Endothelial cell (in vitro differentiated cells): ENCODE measurements at places on chromosomes 12 and 14.

DNA sequence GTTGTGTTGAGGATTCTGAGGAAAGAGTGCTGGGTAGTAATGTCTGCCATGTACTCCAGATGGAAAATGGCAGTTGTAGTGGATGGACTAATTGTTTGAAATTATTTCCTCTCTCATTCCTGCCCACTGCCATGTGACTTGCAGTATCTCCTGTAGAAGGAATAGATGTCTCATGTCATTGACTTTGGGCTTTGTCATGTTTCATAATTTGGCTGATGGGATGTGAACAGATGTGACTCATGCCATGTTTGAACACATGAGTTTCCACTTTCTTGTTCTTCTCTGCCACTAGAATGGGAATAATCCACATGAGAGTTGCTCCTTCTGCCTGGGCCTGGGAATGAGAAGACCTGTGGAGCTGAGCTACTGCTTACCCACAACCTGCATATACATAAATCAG, 2.4 kb upstream of the CALCOCO1 start:
- no peak overlapping the region for H3K27ac ChIP-seq
- H3K36me3 ChIP-seq, result peaks cover 5% of the 10 kb centered on the region
- no peak overlapping the region for H3K4me3 ChIP-seq
- peaks cover 32% of the 10 kb centered on the region for H3K4me1 ChIP-seq

- no peak overlapping the region for H3K27ac ChIP-seq
- peaks cover 3% of the 10 kb centered on the region for H3K36me3 ChIP-seq
- peaks cover 33% of the 10 kb centered on the region for H3K4me1 ChIP-seq
- no peak overlapping the region for H3K4me3 ChIP-seq
- peaks cover 8% of the 10 kb centered on the region for H3K27me3 ChIP-seq
Measured at GRCh38 chr14:89270439-89271227, 146.4 kb downstream of the FOXN3 start.

DNA sequence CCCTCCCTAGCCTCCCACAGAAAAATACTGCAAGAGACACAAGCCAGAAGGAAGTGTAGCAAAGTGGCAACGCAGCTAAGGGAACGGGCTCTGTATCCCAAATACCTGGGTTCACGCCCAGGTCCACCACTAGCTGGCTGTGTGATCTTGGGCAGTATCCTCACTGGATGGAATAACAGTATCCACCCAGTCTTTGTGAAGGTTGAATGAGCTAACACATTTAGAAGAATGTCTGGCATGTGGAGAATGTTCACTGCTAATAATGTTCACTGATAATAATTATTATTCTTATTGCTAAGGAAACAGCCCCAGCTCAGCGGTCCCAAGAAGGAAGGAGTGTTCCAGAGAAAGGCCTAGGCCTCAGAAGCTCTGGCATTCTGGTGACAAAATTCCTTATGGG, 70.9 kb downstream of the VWF start:
- no peaks in the 10 kb centered on the region for H3K27me3 ChIP-seq
- H3K4me1 ChIP-seq, result peaks cover 2% of the 10 kb centered on the region
- H3K4me3 ChIP-seq, result no peak overlapping the region
- peaks cover 4% of the 10 kb centered on the region for H3K36me3 ChIP-seq
- DNase-seq, result no peak

DNA sequence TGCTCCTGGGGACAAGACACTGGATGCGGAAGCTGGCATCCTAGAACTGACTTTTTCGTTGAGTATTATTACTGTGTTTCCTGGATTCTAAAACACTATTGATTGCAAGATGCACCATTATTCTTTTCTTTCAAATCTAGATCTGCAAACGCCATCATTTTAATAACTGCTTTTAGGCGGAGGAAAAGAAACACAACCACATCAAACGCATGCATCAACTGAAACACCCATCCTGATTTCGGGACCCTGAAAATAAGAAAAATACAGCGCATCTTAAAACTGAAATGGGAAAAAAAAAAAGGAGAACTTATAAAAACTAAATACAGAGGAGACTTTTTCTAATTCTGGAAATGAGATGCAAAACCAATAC, 103.7 kb upstream of the MAX start:
- H3K4me3 ChIP-seq, result no peak overlapping the region
- H3K27me3 ChIP-seq, result peaks cover 3% of the 10 kb centered on the region
- no peak for DNase-seq

DNA sequence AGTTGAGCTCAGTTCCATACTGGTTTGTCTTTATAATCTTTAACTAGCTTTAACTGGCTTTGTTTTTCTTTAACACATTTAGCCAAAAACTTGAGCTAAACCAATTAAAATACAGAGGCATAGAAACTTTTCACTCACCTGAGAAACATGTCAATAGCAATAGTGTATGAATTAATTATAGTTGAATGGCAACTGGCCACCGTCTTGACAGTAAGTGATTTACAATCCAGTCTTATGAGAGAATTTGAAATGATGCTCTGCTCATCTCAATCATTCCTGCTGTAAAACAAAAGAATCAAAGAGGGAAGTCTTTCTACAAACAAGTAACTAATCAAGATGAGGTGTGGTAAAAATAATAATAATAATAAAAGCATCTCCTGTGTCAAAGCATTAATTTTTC, 86.6 kb upstream of the AMIGO2 start:
- peaks cover 7% of the 10 kb centered on the region for H3K36me3 ChIP-seq
- no peak for DNase-seq
- H3K4me1 ChIP-seq, result peaks cover 2% of the 10 kb centered on the region
- no peak overlapping the region for H3K4me3 ChIP-seq
- H3K27me3 ChIP-seq, result no peaks in the 10 kb centered on the region

GRCh38 chr12:7542046-7542445, 38.5 kb upstream of the CD163 start:
- H3K4me1 ChIP-seq, result no peaks in the 10 kb centered on the region
- no peak overlapping the region for H3K4me3 ChIP-seq
- no peaks in the 10 kb centered on the region for H3K36me3 ChIP-seq

- H3K27ac ChIP-seq, result no peak within 1 kb of the TSS
- no peak within 1 kb of the TSS for H3K4me3 ChIP-seq
Measured at GRCh38 chr12:8156845-8157244, at the start of gene ZNF705A. ZNF705A (plus strand) TSS chr12:8157015; CDS start chr12:8172626, 15,611 bp downstream.

GRCh38 chr14:54649056-54649455, 82.1 kb downstream of the SAMD4A start:
- H3K4me3 ChIP-seq, result no peak overlapping the region
- peaks cover 12% of the 10 kb centered on the region for H3K27me3 ChIP-seq
- DNase-seq, result no peak
- H3K36me3 ChIP-seq, result no peaks in the 10 kb centered on the region
- peaks cover 28% of the 10 kb centered on the region for H3K4me1 ChIP-seq

GRCh38 chr12:6551063-6551461, 4.8 kb downstream of the IFFO1 start:
- no peak for DNase-seq
- peaks cover 20% of the 10 kb centered on the region for H3K27me3 ChIP-seq
- no peak overlapping the region for H3K4me3 ChIP-seq

- peaks cover 3% of the 10 kb centered on the region for H3K27me3 ChIP-seq
- peaks cover 7% of the 10 kb centered on the region for H3K4me1 ChIP-seq
- H3K4me3 ChIP-seq, result no peak overlapping the region
- DNase-seq, result no peak
Measured at GRCh38 chr14:28121512-28122297, 644.9 kb upstream of the FOXG1 start.

DNA sequence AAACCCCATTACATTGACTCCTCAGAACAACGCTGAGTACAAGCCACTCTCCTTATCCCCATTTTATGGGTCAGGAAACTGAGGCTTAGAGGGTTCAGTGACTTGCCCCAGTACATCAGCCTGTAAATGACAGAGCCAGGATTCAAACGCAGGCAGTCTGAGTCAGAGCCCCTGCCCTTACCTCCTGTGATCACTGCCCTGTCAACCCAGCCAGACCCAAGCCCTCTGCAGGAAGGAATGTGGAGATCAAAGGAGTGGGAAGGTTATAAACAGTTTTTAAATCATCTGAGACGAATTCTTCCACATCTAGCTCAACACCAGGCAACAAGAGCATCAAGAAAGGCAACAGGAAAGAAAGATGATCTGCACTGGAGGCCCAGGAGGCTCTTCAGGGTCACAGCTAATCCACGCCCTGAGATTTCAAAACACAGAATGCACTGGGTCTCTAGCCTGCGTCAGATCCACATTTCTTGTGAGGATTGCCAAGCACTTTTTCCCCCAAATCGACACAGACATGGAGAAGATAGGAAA, 38.5 kb downstream of the SPTB start:
- H3K36me3 ChIP-seq, result no peaks in the 10 kb centered on the region
- H3K27me3 ChIP-seq, result peaks cover 3% of the 10 kb centered on the region
- peaks cover 4% of the 10 kb centered on the region for H3K4me1 ChIP-seq
- no peak overlapping the region for H3K4me3 ChIP-seq

GRCh38 chr12:124677552-124678356, 110.3 kb upstream of the NCOR2 start:
- peaks cover 10% of the 10 kb centered on the region for H3K4me1 ChIP-seq
- DNase-seq, result no peak
- H3K27ac ChIP-seq, result no peak overlapping the region
- peaks cover 3% of the 10 kb centered on the region for H3K36me3 ChIP-seq

DNA sequence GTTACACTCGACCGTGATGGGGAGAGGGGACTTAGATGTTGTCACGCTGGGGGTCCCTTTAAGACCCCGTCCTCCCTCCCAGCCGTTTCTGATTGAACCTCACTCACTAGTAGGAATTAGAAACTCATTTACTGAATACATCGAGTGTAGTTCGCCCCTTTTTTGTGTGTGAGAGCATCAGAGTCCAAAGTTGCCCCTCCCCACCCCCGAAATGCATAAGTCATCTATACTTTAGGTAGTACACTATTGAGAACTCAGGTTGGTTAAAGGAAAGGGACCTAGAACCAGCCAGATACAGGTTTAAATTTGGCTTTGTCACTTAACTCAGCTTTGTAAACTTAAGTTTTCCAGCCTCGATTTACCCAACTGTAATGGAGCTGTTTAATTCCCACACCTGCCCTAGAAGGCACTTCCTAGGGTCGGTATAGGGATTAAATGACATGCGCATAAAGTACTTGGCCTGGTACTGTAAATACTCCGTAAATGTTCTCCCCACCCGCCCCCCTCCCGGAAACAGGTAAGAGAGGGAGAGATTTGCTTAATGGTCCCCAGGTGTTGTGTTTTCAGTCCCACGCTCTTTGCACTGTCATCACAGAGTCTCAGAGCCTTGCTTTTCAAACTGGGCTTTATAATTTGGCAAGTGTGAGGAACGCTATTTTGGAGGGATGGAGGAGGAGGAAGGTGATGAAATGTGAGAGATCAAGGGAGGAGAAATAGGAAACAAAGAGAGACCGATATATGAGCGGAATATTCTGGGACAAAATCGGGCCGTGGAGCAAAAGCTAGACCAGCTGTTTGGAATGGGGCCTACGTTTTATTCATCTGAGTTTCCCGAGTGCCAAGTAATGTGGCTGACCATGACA, 897 bp downstream of the SUDS3 start:
- DNase-seq, result no peak
- peak overlapping the region; percentile 77 for H3K27ac ChIP-seq
- peak overlapping the region; percentile 85 for H3K4me3 ChIP-seq
- peaks cover 7% of the 10 kb centered on the region for H3K4me1 ChIP-seq
- peaks cover 7% of the 10 kb centered on the region for H3K36me3 ChIP-seq
- peaks cover 5% of the 10 kb centered on the region for H3K27me3 ChIP-seq

DNA sequence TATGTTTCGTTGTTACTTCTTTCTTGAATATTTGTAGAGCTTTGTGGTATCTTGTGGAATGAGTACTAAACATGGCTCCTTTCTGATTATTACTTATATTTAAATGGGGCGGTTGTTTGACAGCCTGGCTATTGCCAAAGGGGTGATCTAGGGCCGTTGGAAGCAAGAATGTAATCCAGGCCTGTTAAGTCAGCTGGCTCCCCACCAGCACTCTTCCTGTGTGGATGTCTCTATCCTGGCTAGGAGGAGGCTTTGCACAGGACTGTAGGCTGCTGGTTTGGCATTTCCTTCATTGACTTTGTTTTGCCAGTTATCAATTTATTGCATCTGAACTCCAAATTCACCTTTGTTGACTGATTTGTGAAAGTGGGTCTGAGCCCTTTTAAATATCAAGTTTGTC, 5.6 kb downstream of the FAM234B start:
- H3K4me1 ChIP-seq, result peaks cover 36% of the 10 kb centered on the region
- H3K36me3 ChIP-seq, result peaks cover 6% of the 10 kb centered on the region
- H3K27me3 ChIP-seq, result peaks cover 2% of the 10 kb centered on the region

- H3K36me3 ChIP-seq, result peaks cover 7% of the 10 kb centered on the region
- no peaks in the 10 kb centered on the region for H3K4me1 ChIP-seq
- DNase-seq, result no peak
Measured at GRCh38 chr12:29255042-29255441, 106.0 kb downstream of the FAR2 start.

DNA sequence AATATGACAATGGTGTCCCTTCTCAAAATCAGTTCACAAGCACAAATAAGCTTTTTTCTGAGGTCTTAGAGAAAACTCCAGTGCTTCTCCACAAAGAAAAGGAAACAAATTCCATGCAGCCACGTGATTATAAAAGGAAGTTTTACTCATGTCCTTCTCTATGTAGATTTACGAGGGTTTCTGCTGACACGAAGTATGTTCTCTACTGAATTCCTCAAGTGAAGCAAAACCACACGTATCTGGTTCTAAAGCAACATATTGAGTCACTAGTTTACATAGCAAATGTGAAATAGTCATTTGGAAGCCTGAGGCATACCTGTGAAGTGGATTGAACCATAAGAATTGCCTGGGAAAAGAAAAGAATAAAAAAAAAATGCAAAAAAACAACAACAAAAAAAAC, 31.9 kb downstream of the BMP4 start:
- H3K4me1 ChIP-seq, result no peaks in the 10 kb centered on the region
- no peak overlapping the region for H3K27ac ChIP-seq
- no peaks in the 10 kb centered on the region for H3K36me3 ChIP-seq
- DNase-seq, result no peak
- no peak overlapping the region for H3K4me3 ChIP-seq

GRCh38 chr12:48811437-48812090, 6.7 kb upstream of the CACNB3 start:
- no peak overlapping the region for H3K27ac ChIP-seq
- H3K36me3 ChIP-seq, result peaks cover 4% of the 10 kb centered on the region
- peaks cover 26% of the 10 kb centered on the region for H3K4me1 ChIP-seq
- no peak for DNase-seq

- no peaks in the 10 kb centered on the region for H3K36me3 ChIP-seq
- no peak overlapping the region for H3K27ac ChIP-seq
- no peaks in the 10 kb centered on the region for H3K4me1 ChIP-seq
- DNase-seq, result peak; percentile 49
- no peak overlapping the region for H3K4me3 ChIP-seq
Measured at GRCh38 chr12:25135531-25136154, 59.3 kb downstream of the DNAI7 start.

DNA sequence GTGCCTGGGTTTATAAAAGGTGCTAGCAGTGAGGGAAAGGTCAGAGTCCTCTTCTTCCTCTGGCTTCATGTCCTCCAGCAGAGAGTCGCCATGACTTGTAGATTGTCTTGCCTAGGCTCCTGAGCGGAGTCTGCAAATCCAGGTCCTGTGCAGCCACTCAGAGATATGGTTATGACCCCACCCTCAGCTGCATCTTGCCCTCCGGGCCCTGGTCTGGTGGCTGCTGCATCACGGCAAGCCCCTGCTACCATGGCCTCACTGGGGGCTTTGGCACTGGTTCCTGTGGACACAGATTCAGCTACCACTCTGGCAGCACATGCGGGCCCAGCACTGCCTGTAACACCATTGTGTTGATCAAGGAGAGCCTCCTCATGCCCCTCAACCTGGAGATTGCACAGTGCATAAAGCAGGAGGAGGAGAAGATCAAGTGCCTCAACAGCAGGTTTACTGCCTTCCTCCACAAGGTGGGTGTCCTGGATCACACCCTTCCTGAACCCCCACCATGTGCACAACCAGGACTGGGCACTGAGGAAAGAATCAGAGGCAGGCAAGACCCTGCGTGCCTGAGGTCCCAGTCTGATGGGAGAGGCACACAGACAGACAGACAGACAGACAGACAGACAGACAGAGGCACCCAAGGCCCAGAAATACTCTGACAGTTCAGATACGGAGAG, 10.5 kb upstream of the KRT86 start:
- DNase-seq, result no peak
- no peak overlapping the region for H3K4me3 ChIP-seq
- H3K36me3 ChIP-seq, result no peaks in the 10 kb centered on the region
